Small intestine (tissue), 16 donors: ENCODE measurements at places on chromosomes 7 and 10.

DNA sequence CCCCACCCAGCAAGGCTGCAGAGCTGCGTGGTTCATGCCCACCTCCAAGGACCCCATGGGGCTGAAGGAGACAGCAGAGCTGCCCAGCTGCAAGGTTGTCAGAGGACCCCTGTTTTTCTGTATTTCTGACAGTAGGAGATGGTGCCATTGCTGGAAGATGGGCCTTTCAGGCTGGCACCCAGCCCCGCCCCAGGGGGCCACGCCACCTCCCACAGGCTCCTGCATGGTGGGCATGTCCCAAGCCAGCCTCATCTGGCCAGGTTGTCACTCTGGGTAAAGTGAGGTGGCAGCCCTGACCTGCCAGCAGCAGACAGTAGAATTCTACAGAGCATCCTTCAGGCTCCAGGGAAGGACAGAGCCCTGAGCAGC is 75.5 kb upstream of the RET start:
- no peak for DNase-seq

DNA sequence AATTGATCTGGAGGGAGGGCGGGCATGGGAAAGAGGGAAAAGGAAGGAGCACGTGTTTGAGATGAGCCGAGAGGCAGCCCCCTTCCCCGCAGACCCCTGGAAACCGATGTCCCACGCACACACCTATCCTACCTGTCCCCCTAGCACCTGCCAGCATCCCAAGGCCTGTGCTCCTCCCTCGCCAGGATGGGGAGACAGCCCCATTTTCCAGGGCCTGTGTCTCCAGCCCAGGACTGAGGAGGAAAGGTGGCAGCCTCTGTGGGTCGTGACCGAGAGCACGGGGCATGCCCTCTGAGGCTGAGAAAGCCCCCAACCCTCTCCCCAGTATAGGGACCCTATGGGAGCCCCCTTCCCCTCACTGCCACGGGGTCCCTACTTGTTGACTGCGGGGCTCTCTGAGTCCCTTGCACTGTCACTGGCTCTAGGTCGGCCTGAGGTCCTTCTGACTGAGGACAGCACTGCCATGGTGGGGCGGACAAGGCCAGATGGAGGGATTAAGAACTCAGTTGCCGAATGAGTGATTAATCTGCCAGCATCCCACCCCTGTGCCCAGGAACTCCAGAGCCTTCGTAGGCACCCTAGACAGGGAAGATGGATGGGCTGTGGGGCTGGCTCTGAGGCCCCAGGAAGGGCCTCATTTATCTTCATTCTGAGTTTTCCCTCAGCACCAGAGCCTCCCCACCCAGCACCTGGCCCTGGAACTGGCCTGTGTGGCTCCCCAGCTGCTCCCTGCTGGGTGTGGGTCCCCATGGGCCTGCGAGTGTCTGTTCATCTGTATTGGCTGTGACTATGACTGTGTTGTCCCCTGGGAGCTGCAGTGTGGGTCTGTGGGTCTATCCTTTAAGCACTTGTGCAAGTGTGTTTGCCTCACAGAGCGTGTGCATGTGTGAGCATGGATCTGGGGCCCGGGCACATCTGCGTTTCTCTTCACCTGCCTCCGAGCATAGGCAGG is 26.0 kb downstream of the CRHR2 start:
- DNase-seq, result no peak

DNA sequence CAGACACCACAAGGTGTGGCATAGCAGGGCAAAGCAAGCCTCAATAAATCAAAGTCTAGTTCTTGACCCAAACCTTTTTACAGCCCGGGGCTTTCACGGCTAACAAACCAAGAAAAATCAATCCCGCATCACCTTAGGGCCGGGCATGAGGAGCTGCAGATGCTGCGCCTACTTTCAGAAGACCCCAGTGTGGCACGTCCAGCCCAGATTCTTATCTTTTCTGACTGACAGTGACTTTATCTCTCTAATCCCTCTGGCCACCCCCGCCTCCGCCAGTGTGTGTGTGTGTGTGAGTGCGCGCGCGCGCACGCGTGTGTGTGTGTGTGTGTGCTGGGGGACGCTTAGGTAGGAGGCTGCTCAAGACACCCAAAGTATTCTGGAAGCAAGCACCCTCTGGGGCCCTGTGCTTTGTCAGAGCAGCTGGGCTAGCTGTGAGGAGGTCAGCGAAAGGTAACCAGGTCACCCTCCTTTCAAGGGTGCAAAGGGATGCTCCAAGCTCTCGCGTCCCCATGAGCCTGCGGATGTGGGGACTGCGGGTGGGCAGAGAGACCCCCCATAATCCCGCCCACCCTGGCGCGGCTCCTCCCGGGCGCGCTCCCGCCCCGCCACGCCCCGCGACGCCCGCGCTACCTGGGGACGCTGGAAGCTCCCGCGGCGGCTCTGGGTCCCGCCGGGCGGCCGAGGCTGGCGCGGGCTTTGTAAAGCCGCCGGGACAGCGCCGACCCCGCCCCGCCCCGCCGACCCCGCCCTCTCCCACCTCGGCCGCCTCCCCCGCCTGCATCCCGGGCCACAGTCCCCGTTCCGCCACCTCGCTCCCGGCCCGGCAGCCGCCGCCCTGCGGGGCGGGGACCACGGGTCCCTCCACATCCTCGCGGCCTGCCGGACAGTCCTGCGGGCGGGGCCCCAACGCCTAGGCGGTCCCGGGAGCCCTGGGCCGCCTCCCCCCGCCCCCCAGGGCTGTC is 57.1 kb upstream of the RHOBTB1 start:
- DNase-seq, result peak; percentile 51

DNA sequence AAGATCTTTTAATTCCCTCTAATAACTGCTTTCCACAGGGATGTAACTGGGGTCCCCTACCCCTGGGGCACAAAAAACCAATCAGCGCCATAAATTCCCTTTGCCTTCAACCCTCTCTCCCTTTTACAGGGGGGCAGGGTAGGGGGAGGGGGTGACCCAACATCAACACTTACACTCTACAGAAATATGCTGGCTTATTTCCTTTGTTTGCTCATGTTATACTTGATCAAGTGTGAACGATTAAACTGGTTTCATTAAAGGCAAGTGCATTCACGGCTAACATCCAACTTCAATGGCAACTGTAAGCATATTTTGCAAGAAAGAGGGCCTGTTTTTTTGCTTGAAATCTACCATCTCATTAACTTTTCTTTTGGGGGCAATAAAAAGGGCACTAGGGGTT is 2.9 kb downstream of the CTBP2 start:
- peak; percentile 48 for DNase-seq

DNA sequence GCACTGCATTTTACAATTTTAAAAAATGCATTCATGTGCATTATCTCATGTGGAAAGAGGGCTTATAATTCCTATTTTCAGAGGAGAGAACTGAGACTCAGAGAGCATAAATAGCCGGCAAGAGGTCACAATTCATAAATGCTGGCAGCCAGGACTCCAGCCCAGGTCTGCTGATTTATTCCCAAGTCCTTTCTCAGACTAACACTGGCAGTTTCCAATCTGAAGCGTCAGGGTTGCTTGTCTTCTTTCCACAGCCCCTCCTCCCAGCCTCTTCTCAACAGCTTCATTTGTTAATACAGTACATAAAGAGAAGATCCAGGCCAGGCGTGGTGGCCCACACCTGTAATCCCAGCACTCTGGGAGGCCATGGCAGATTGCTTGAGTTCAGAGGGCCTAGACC is 108.9 kb downstream of the PARD3 start:
- no peak for DNase-seq

DNA sequence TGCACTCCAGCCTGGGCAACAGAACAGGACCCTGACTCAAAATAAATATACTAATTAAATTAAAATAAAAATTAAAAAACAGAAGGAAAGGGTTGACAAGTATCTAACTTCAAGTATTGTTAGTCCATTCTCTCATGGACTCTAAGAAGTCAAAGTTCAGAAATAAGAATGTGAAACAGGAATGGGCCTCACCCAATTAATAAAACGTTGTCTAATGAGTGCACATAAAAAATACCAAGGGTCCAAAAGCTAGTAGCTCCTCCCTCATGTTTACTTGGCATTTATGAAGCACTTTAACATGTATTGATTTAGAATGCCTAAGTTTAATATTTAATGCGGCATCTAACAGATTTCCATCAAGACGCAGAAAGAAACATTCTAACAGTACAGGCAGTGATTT is 18.9 kb downstream of the FAM171A1 start:
- no peak for DNase-seq

DNA sequence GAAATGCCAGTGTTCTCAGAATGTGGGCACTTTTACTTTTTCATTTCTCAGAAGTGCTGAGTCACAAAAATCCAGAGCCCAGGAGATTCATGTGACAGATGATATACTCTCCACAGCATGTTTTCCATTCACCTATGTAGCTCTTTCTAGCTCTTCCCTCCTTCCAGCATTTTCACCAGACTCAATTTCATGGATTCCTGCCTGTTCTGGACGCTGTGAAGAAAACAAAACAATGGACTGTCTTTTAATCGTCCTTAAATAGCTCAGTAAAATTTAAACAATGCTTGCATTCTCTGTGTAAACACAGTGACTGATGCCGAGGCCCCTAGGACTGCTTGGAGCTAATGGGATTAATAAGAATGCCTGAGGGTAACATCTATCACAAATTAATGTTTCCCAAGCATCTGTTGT is 25.5 kb downstream of the ZNF713 start:
- no peak for DNase-seq

- DNase-seq, result peak; percentile 62
Measured at GRCh38 chr7:43758029-43758821, at the start of gene BLVRA. Gene BLVRA (plus strand): TSS chr7:43758680. CDS start chr7:43771159, 12,479 bp downstream.

DNA sequence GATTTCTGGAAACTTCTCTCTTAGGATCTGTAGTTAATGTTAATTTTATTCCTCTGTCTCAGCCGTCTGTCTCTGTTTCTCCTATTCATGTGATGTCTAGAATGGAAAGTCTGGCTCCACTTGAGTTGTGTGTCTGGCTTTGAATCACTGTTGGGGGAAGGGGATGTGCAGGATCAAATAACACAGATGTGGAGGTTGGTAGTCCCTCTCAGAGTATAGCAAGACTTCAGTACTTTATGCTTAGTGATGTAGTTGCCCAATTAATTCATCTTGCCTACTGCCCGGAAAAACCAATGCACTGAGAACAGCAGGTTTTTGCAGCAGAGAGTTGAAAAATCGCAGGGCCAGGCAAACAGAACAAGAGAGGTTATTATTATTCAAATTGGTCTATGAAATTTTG is 79.2 kb downstream of the PHTF2 start:
- DNase-seq, result no peak

DNA sequence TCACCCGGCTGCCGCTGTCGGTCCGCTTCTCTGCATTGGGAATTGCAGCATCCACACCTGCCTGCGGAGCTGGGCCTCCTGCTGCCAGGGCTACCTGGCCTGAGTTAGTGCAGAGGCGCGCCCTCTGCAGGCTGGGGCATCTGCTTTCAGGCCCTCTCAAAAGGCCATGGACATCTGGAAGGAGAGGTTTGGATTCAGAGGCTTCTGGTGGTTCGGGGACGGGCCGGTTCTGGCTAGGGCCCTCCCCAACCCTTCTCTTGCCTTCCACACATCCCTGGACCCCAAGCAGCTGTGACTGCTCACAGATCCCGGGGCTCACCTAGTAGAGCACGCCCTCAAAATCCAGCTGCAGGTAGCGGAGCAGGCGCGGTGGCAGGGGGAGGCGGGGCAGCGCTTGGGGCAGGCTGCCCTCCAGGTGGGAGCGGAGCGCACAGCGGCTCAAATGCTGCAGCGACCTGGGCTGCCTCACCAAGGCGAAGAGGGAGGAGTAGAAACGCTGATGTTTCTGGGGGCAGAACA is 8.4 kb upstream of the GBX1 start:
- no peak for DNase-seq

- no peak for DNase-seq
Measured at GRCh38 chr10:62726638-62727037, 77.9 kb upstream of the ADO start.

DNA sequence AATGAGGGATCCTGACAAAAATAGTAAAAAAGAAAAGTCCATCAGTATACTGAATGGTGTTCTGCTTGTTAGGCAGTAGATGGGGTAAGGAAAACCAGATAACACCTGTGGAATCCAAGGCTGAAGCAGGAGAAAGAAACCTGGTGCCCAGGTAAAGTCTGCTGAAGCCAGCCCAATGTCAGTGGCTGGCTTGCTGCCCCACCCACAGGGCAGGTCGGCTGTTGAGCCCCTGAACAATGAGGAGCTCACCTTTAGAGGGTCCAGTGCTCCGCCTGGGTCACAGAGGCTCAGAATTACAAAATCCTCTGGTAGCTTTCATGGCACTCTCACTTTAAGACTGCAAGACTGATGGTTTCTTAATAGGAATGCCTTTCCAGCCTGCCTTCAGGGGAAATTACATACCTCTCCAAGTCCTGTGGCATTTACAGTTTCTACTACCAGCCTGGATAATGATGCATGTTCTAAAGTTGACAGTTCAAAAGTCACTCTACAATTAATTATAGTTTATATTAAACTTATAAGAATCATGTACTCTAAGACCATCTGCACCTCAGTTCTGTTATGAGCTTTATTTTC is 23.8 kb downstream of the DHX32 start:
- no peak for DNase-seq

- DNase-seq, result no peak
Measured at GRCh38 chr7:151389768-151390597, 19.9 kb downstream of the WDR86 start.

DNA sequence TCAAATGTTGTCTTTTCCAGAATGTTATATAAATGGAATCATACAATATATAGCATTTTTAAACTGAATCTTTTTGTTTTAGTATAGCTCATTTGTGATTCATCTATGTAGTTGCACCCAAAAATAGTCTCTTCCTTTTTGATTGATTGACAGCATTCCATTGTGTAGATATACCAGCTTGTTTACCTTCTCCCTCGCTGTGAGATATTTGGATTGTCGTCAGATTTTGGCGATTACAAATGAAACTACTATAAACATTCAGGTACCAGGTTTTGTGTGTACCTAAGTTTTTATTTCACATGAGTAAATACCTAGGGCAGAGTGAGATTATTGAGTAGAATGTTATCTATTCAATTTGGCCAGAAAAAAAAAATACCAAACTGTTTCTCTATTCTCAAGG is 584.7 kb upstream of the SORCS1 start:
- no peak for DNase-seq

DNA sequence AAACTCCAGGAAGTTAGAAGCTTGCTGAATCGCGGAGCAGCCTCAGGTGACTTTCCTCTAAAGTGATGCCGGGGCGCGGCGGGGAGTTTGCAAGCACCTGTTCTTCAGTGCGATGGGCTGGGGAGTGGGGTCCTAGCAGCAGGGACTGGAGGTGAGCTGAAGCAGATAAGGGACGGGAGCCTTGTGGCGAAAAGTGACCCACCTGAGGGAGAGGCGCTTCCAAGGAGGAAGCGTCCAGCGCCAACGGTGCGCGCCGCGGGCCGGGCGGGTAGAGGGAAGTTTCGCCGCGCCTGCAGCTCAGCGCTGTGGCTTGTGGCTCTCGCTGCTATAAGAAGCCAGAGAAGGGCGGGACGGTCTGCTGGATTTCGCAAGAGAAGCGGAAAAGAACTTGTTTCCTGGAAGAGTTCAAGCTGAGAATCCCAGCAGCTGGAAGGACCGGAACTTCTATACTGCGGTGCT is at the start of gene STEAP4:
Gene STEAP4 (minus strand): TSS at position 305 of the 459 bp plus-strand sequence. CDS start 22,625 bp downstream, outside the sequence.
- DNase-seq, result peak; percentile 88
